AG08396 (cell line): ENCODE measurements at places on chromosomes 1 and 21.

- no peak for DNase-seq
Observed at GRCh38 chr1:12595757-12596006, 22.3 kb downstream of the DHRS3 start.

GRCh38 chr1:219153723-219154122 lies 20.0 kb upstream of the LYPLAL1 start:
- DNase-seq, result no peak

DNA sequence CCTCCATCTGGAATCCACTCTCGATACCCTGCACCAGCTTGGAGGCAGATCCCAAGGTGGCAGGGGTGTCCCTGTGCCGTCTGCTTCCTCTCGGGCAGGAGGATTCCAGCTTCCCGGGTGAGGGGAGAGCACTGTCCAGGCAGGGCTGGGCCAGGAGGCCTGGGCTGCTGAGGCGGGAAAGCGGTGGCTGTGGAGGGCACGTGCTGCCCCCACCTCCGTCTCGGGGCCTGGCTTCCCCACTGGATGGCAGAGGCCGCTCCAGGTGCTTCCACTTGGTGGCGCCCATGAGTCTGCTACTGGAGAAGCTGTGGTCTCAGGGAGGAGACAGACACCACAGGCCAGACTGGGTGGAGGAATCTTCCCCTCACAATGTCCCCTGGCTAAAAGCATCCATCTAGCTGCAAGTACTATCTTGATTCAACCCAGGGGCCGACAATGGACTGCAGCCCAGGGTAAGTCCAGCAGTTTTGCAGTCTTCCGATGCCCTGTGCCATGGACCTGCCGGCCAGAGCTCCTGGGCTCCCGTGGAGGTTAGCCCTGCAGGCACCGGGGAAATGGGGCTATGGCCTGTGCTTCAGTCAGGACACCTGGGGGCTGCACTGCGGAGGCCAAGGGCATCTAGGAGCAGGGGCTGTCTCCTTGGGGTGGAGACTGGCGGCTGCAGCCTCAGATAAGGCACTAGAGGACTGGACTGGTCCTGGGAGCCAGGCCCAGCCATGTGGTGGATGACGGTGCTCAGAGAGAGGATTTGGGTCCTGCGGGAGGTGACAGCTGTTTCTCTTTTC lies 41.3 kb upstream of the EIF4G3 start:
- peak; percentile 56 for DNase-seq

DNA sequence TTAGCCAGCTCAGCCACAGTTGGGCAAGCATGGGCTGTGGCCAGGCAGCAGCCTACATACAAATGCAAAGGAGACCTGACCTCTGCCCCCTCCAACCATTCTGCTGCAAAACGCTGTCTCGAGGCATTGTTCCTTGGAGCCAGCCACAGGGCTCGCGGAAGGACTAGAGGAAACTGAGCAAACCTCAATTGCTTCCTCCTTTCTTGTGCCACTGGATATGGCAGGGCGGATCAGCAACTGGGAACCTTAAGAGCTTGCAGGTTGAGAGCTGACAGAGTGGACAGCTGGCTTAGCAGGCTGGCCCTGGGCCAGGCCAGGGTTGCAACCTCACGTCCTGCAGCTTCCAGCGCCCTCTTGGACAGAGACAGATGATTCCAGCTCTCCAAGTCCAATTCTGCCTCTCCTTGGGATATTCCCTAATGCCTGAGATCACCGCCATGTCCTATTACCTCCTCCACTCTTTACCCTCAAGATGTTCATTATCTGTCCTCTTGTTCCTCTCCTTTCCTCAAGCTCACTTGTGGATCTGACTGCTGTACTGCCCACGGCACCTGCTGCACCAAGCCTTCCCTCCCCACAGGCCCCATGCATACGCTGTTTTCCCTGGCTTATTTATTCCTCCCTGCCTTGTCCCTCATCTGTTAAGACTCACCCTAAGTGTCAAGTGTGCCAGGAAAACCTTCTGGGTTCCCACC lies 67.5 kb downstream of the SDC3 start:
- DNase-seq, result no peak

GRCh38 chr1:153626904-153627714 lies at the start of gene S100A13:
Gene S100A13, minus strand, starts transcription at chr1:153627505. Its CDS starts 1,033 bp downstream, at chr1:153626472.
- DNase-seq, result peak; percentile 90

- no peak for DNase-seq
Observed at GRCh38 chr1:98471633-98472032, 189.9 kb upstream of the SNX7 start.

DNA sequence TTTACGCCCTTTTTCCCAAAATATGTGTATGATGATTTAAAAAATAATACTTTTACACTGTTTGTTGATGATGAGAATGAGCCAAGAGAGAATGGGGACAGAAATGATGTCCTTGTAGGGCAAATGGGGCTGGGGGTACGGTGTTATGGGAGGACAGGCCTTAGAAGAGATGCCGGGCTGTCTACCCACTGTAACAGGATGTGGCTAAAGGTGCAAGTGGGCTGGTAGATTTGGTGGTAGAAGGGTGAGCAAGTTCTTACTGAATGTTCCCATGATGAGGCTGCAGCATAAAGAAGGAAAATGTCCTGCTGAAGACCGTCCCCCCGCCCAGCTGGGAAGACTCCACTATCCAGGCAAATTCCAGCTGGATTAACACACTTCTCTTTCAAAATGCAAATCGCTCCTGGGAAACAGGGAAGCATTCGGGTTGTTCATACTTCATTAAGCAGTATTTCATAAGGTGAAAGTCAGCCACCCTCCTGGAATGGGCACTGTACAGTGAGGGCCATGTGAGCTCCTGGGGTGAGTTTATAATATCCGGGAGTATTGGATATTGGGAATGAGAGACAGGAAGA lies 14.0 kb downstream of the GPA33 start:
- DNase-seq, result no peak

- DNase-seq, result no peak
Observed at GRCh38 chr1:21077085-21077484, 99.6 kb downstream of the EIF4G3 start.

DNA sequence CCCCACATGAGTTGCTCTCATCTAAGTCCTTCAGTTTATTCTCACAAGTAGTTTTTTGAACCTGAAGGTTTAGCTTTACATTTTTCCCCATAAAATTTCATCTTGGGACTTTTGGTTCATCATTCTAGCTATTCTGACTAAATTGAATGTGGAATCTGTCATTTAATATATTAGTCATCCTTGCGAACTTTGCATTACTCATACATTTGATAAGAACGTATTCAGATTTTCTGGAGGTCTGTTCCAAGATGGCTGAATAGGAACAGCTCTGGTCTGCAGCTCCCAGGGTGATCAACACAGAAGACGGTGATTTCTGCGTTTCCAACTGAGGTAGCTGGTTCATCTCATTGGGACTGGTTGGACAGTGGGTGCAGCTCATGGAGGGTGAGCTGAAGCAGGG lies 59.8 kb upstream of the CSF1 start:
- DNase-seq, result no peak

DNA sequence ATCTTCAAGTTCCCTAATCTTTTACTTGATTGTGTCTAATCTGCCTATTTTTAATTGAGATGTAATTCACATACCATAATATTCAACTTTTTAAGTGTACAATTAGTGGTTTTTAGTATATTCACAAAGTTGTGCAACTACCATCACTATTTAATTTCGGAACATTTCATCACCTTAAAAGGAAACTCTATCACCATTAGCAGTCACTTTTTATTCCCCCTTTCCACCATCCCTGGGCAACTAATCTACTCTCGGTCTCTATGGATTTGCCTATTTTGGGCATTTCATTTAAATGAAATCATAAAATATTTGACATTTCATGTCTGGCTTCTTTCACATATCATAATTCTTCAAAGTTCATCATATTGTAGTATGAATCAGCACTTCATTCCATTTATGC lies 30.6 kb upstream of the HYI start:
- no peak for DNase-seq

DNA sequence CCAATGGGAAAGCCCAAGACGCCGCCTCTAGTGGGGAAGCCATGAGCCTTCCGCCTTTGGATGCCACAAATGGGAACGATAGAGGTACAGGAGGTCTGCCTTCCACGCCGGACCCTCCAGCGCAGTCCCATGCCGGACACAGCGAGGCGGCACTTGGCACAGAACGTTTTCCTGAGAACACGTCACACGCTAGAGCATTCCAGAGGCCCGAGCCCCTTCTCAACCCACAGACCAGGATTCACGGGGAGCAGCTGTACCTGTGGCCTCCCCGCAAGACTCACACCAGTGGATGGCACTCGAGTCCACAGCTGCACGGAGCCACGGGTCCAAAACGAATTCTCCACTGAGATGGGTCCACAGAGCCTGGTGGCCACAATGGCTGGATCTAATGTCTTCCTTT lies 31.5 kb upstream of the RIPK4 start:
- no peak for DNase-seq

GRCh38 chr1:21536218-21536617 lies 27.0 kb downstream of the ALPL start:
- no peak for DNase-seq

DNA sequence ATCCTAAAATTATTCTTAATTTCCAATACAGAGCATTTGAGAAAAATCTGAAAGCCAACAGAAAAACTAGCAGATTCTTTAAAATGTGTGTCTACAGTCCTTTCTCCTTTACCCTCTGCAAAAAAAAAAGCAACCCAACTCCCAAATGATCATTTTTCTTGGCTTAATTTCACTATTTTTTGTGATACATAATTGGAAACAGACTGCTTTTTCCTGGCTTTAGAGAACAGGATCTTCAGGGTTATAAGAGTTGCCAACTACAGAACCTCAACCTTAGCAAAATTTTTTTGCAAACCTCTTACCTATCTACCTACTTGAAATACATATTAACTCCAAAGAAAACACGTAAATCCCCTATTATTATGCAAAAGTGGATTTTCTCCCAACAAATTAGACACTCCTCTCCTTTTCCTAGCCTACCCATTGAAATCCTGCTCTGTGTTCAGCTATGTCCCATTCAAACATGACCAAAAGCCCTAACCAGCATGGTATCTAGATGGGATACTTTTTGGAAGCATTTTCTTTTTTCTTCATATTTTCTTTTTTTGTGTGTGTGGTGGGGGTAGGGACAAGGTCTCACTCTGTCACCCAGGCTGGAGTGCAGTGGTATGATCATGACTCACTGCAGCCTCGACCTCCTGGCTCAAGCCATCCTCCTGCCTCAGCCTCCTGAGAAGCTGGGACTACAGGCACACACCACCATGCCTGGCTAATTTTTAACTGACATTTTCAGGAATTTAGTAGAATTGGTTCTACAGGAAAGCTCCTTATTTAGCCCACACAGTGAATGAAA lies 9.0 kb downstream of the TGFBR3 start:
- no peak for DNase-seq

DNA sequence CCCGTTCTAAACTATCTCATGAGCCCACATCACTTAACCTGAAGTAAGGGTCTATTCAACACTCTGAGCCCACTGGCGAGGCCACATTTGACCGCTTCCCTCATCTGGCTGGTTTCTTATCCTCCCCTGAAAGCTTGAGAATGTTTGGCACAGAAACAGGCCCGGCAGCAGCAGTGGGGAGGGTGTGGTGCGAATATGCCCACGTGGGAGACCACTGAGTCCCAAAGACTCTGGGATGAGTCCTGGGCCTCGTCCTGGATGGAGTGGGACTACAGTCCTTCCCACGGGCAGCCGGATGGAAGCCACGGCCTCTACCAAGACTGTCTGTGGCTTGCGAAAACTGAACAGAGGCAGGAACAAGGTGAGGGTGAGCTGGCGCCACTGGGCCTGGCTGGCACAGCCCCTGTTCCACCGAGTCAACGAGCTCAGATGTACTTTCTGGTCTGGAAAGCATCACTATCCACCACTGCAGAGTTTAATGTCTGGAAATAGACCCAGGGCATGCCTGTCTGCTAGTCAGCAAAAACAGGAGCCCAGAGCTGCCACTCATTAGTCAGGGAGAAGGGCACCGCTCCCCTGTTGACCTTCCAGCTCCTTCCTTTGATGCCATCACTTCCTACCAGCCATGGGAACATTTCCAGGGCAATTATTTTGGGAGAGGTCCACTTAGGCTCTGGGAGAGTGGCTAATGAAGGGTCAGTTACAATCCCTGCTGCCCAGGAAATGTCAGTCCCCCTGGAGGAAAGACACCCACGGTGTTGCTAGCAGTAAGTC lies 386.6 kb downstream of the MATN1 start:
- no peak for DNase-seq

DNA sequence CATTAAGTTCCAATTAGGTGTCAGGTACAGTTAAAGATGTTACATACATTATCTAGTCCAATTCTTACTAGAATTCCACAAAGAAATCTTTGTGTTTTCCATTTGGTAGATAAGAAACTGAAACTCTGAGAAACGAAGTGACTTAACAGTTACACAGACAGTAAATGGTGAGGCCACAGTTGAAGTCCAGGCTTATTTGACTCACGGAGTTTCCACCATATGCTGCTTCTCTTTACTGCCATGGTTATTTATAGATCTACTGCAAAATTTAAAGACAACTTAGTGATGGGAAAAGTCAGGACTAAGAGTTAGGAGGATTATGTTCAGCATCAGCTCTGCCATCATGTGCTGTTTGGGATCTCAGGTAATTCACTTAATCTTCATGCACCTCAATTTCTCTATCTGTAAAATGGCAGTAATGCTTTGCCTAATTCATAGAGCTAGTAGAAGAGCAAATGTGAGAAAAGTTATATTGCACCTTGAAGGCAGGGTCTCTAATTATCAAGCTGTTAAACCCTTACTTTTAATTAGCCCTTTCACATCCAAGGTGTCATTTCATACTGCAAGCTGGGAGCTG lies 26.2 kb upstream of the SAMSN1 start:
- no peak for DNase-seq

- no peak for DNase-seq
Observed at GRCh38 chr1:70387507-70387906, 23.6 kb upstream of the CTH start.

- no peak for DNase-seq
Observed at GRCh38 chr1:95095833-95096217, 21.3 kb upstream of the TLCD4 start.

DNA sequence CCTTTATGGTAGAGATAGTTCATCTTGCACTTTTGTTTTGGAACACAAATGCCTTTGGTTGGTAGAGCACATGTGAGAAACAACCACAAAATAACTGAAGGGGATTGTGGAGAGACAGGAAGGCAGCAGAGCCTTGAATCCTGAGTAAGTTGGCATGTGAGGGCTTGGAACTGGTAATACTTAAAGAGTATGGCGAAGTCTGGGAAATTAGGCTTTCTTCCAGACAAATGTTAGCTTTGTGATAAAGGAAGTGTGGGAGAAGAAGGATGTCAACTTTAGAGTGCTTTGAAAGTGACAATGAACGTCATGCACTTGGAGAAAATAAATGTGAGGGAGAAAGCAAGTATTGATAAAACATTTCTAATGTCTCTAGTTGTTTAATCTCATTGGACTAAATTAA lies 476.3 kb upstream of the ZRANB2 start:
- DNase-seq, result no peak

- peak; percentile 46 for DNase-seq
Observed at GRCh38 chr1:183417772-183418491, at the start of gene NMNAT2. Gene NMNAT2, minus strand, starts transcription at chr1:183418380. Its CDS starts 113 bp downstream, at chr1:183418267.

DNA sequence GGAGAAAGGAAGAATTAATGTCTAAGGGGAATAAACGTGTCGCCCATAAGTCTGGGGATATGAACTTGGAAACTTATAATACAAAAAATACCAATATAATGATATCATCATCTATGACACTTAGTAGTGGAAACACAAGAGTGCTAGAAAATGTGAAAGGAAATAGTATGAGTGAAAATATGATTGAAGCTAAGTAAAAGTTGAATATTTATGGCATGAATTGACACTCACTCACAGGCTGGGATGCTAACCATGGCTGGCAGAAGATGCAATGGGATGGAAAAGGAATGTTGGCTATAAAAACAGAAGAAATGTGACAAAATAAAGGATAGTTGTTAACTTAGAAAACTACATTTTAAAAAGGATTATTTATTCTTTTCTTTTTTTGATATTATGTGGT lies 120.1 kb downstream of the XPR1 start:
- DNase-seq, result peak; percentile 4
